Suppressor macrophage treated with lipopolysaccharide for 1 hour (primary cell): ENCODE measurements at places on chromosomes 5 and 9.

- DNase-seq, result peak; percentile 33
These were observed 24.7 kb upstream of the CETN3 start for GRCh38 chr5:90434116-90434714.

GRCh38 chr5:137833463-137833862, 34.2 kb upstream of the MYOT start:
- no peak for DNase-seq

DNA sequence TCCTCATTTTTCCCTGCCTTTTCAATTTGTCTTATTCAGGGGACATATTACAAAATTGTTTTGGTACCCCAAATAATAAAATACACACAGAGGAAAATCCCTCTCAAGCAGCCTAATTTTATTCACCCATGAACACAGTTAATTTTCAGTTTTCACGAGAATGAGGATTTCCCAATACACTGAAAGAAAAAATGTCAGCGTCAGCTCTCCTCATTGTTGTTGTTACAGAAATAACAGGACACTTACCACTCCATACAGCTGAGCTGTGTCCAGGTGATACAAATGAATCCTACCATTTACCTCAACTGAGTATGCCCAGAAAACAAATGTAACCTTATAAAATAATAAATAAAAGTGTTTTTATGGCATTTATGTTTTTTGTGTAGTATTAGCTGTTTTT, 144.6 kb upstream of the PCA3 start:
- peak; percentile 24 for DNase-seq

- no peak for DNase-seq
These were observed 171.4 kb upstream of the CDH10 start for GRCh38 chr5:24816206-24816605.

DNA sequence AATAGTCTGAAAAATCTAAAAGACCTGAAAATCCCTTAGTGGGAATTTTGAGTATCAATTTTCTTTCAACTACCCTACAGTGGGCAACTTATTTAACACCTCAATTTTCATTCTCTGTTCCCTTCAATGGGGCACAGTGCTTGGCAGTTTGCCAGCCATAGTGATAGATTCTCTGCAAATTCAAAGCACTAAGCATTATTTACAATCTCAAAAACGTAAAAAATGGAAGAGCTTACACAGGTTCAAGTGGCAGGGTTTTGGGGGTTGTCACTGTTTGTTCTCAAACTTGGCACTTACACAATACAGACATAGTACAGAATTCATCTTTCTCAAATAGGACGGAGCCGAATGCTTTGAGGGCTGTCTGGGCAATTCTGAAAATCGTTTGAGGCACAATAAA, 515.0 kb downstream of the EFNA5 start:
- no peak for DNase-seq
